ENCODE measurements at places on chromosomes 1 and 21.
A peak's percentile ranks its signal among the peaks of the same experiment; 100 is the strongest.

- no peak for DNase-seq
Measured at GRCh38 chr1:198024336-198024735, 107.2 kb downstream of the LHX9 start.

GRCh38 chr1:157167437-157167836, 29.2 kb upstream of the ETV3 start:
- DNase-seq = no peak

DNA sequence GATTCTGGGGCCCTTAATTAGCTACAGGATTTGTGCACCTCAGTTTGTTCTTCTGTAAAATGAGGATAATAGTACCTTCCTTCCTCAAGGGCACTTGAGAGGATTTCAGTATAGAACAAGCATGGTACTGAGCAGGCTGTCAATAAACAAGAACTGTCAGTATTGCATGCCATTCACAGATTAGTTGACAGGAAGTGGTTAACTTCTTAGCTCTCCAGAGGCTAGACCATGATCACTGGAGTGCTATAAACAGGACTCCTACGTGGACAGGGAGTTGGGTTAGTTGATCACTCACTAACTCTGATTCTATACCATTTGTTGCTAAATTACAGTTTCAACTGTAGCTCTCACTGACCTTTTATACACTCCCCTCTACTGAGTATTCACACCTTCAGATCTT, 126.2 kb upstream of the DAB1 start:
- DNase-seq = no peak

GRCh38 chr1:211577277-211577818, 1.6 kb downstream of the SLC30A1 start:
- no peak for DNase-seq

DNA sequence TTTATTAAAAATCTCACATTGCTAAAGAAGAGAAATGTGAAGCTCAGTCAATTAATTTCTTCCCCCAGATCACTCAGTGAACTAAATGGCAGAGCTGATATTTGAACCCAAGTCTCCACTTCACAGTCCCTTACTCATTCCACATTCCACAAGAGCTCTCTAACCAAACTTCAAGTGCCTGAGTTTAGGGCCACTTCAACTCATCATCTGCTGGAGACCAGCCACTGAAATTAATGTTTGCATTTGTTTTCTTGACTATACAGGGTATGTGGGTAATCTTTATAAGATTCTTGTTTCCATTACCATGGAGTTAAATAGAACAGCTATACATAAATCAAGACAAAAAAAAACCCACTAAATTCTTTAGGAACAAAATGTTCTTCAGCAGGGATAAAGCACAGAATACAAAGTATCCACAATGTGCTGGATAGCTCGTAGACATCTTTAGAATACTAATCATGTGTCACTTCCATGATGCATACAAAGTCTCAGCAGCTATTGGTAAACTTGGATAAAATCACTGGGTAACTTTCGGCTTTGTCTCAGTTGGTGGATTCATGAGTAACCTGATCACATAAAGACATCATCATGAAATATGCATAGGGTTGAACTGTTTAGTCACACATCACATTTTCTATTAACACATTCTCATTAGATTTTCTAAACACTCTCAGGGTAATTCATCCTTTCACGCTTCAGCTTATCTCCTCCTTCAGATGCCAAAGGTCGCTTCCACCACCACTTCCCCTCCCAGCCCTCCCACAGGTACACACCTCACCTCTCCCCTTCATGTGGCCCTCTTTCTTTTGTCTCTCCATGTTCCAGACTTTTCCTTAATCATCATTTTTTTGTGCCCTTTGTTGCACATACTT, 89.8 kb downstream of the LRRC53 start:
- no peak for DNase-seq

GRCh38 chr1:6891781-6892579, 106.7 kb downstream of the CAMTA1 start:
- peak; percentile 7 for DNase-seq

DNA sequence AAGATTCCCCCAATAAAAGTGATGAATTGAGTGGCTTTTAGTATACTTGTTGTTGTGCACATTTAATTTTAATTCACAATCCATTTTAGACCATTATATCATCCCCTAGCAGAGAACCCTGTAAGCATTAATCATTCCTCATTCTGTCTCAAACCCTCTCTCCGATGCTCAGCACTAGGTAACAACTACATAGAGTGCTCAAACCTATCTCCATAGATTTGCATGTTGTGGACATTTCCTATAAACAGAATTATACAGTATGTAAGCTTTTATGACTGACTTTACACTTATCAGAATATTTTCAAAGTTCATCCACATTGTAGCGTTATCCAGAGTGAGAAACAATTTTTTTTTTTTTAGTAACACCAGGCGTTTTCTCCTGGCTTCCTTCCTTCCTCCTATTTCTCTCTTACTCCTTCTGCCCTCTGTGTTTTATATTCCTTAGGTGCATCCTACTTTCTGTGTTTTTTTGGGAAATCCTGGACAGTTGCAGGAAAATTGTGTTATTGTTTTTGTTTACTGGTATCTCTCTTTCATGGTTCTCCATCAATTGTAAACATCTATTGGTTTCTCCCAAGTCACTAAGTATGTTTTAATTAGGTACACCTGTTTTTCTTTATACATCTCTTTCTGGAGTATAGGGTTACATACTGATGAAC, 1528.0 kb upstream of the TPTE start:
- DNase-seq = no peak

GRCh38 chr1:62110198-62110817, 84.3 kb upstream of the L1TD1 start:
- no peak for DNase-seq

DNA sequence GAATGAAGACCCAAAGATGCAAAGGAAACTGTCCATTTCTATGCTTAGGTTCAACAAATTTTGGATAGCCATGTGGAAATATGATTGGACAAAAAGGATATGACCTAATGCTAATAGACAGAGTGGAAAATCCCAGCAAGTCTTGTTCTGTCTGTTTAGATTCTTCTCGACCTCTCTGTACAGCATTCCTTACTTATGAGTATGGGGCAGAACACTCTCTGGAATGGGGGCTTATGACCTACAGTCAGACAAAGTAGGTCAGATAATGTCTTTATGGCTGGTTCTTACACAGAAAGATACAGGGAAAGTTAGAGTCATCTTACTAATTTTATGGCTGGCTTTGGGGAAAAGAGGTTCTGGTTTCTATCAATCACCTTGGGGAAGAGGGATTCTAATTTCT, 2.8 kb downstream of the GCSAML start:
- no peak for DNase-seq

DNA sequence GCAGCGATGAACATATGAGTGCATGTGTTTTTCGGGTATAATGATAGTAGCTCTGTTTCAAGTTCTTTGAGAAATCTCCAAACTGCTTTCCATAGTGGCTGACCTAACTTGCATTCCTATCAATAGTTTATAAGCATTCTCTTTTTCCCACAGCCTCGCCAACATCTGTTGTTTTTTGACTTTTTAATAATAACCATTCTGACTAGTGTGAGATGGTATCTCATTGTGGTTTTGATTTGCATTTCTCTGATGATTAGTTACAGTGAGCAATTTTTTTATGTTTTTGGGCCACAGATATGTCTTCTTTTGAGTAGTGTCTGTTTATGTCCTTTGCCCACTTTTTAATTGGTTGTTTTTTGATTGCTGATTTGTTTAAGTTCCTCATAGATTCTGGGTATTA, 10.6 kb upstream of the RUNX1 start:
- DNase-seq = no peak

GRCh38 chr1:245715291-245715701, 560.5 kb downstream of the KIF26B start:
- no peak for DNase-seq

- no peak for DNase-seq
Measured at GRCh38 chr1:222326006-222326709, 221.7 kb downstream of the HHIPL2 start.
